ENCODE measurements at places on chromosomes 1 and 21.

GRCh38 chr1:117633423-117633822 lies 27.6 kb downstream of the TENT5C start:
- DNase-seq: no peak

DNA sequence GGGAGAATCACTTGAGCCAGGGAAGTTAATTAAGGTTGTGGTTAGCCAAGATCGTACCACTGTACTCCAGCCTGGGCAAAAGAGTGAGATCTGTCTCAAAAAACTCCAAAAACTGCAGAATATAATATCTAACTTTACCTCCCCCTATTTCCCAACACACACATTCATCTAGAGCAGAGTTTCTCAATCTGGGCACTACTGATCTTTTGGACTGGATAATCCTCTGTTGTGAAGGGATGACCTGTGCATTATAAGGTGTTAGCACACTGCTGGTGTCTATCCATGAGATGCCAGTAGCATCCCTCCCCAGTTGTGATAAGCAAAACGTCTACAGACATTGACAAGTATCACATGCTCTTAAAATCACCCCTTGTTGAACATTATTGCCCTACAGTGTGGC lies 61.8 kb downstream of the RGS13 start:
- no peak for DNase-seq

- no peak for DNase-seq
Observed at GRCh38 chr1:46488343-46489168, 1.1 kb upstream of the DMBX1 start.

DNA sequence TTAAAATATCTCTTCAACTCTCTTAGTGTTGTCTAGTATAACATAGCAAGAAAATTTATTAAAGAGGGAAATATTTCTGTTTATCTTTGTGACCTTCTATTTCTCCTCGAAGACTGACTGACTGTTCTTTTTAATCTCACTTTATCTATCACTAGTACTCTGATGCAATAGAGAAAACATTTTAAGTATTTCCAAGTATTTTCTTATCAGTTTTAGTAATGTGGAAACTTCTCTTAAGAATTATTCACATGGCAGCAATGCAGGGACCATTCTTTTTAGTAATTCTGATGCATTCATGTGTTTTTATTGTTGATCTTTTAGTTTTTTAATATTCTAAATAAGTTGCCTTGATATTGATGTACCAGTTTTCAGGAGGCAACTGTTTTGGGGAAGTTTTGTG lies 115.7 kb downstream of the NEK7 start:
- no peak for DNase-seq

DNA sequence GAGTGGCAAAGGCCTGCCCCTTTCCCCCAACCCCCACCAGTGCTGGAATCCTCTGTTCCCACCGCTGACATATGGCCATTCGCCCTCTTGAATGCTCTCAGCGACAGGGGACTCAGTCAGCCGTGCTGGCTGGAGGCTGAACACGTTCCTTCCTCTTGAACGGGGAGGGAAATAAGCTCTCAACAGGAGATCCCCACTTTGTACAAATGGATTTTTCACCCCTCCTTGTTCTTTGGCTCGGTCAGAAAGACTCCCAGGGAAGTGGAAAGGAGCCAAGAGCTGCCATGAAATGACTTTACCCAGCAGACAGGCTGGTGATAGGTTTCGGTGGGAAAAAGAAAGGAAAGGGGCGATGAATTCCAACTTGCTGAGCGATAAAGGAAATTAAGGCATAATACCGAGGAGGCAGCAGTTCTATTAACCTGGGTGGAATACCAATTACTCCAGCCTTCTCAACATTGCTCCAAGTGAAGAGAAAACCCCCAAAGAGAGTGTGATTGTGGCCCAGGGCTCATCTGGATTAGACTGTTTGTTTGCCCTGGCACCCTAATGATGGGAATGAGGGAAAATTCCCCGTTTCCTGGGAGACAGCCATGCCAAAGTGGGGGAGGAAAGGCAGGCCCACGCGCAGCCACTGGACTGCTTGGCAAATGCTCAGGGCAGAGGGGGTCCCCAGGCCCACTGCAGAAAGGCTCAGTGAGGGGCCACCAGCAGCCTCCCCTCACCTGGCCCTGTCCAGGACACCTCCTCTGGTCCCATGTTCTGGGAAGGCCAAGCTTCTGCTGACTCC lies 23.9 kb downstream of the LRP8 start:
- DNase-seq: no peak

- no peak for DNase-seq
Observed at GRCh38 chr1:32028746-32029145, 15.1 kb downstream of the KHDRBS1 start.

DNA sequence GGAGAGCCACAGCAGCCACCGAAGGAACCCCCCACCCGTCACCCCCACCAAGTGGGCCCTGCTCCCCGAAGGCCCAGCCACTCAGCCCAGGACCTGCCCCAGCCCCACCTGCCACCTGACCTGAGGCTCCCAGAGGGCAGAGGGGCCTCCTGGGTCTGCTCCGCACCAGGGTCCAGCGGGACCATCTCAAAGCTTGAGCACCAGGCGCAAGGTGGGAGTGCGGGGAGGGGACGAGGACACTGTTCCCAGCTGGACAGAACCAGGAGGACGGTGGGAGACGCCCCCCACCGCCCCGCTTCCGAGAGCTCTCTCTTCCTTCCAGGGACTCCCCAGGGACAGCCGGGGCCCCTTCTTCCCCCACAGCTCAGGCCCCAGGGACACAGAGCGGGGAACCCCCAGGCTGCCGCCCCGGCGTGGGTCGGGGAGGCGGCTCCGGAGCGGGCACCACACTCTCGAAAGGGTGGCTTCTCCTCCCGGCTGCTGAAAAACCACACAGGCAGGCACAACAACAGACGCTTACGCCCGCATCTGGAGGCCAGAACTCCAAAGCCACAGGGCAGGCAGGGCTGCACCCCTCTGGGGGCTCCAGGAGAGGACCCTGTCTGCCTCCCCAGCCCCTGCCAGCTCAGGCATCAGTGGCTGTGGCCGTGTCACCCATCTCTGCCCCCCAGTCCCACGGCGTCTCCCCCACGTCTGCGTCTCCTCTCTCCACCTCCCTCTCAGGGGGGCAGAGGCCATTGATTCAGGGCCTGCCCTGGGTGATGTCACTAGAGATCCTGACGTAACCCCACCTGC lies 1.9 kb upstream of the TTLL10 start:
- no peak for DNase-seq

GRCh38 chr1:43822040-43822690 lies 111.4 kb upstream of the ARTN start:
- no peak for DNase-seq

DNA sequence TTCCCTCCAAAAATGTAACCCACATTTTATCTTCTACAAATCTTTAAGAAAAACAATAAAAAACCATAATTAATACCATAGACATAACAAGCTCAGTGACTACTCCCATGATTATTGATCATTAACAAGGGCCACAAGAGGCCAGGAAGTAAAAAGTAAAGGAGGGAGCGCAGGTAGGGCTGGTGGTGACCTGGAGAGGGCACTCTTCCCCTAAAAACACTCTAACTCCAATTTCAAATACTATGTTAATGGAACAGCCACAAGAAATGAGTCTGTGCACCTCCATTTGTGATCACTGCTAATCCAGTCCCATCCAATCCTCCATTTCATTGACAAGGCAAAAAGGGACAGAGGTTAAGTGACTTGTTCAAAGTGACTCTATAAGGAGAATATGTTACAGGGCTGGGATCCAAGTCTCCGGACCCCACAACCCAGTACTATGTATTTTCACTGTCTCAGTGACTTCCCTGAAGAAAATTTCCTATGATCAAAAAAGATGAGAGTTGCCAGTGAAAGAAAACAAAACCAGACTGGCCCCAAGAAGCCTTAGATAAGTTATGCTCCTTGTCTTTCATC lies 41.2 kb upstream of the CFAP298 start:
- peak; percentile 48 for DNase-seq

- no peak for DNase-seq
Observed at GRCh38 chr1:154831462-154831861, 38.6 kb downstream of the KCNN3 start.

DNA sequence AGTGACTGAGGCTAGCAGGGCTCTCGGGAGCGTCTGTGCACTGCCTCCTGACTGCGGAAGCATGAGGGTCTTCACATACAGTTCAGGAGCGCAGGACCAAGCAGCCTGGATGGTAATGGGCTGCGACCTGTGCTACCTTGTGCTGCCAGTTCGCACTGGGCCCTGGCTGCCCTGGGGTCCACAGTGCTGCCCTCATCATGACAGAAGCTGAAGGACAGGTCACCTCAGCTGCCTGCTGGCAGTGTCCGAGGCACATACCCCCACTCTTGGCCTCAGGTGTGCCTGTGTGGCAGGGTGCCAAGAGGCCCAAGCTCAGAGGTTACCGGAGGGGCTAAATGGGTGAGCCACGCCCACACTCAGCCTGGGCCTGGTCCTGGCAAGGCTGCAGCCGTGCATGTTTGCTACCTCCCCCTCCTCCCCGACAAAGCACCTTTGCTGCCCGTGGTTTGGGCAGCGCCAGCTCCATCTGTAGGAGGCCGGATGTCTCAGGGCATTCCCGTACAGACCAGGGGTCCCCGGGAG lies 4.4 kb downstream of the JMJD4 start:
- no peak for DNase-seq

- DNase-seq: no peak
Observed at GRCh38 chr1:70945251-70945650, 102.4 kb downstream of the PTGER3 start.
